ENCODE measurements at places on chromosomes 3 and 15.

- no peak for DNase-seq
These were observed 16.6 kb downstream of the ELP6 start for GRCh38 chr3:47496892-47497291.

DNA sequence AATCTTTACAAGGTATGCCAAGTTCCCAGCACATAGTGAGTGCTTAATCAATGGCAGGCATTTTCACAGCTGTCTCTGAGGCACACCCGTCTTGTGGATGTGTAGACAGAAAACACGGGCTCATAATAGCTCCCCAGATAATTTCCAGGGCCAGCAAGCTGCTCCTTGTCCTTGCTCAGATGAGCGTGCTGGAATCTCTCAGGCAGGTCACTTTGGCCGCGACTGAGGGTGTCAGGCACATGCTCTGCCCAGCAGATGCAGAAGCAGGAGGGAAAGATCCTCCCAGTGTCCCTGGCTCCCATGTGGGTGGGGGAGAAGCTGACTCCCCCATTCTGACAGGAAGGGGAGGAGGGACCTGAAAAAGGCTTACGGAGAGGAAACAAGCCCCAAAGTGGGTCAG lies 35.6 kb upstream of the SLC6A1 start:
- DNase-seq: no peak

- DNase-seq: no peak
These were observed 7.9 kb upstream of the CHD2 start for GRCh38 chr15:92892201-92892555.

DNA sequence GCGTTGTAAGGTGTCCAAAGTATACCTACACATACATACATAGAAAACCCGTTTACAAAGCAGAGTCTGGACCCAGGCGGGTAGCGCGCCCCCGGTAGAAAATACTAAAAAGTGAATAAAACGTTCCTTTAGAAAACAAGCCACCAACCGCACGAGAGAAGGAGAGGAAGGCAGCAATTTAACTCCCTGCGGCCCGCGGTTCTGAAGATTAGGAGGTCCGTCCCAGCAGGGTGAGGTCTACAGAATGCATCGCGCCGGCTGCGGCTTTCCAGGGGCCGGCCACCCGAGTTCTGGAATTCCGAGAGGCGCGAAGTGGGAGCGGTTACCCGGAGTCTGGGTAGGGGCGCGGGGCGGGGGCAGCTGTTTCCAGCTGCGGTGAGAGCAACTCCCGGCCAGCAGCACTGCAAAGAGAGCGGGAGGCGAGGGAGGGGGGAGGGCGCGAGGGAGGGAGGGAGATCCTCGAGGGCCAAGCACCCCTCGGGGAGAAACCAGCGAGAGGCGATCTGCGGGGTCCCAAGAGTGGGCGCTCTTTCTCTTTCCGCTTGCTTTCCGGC lies 318.6 kb downstream of the FGF12 start:
- DNase-seq: no peak

All from SHP77 (cell line).